ENCODE measurements at places on chromosomes 1 and 21.
A peak's percentile ranks its signal among the peaks of the same experiment; 100 is the strongest.

DNA sequence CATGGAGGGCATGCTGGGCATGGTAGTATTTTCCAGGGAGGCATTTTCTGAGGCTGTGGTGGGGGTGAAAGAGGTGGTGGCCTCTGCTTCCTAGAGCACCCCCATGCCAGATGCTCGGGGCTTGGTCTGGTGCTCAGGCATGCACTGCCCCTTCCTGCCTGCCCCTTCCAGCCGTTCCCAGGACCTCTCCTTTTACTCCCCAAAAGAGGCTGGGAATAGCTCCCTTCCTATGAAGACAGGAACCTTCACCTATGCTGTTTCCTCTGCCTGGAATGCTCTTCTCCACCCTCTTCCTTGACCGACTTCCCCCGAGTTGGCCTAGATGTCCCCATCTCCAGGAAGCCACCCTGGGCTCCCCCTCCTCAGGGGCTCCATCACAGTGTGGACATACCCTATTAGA lies 9.1 kb downstream of the EDN2 start:
- DNase-seq = no peak

GRCh38 chr1:109542657-109543056 lies 3.0 kb downstream of the GPR61 start:
- no peak for DNase-seq

GRCh38 chr1:162357681-162358266 lies 18.9 kb downstream of the SPATA46 start:
- DNase-seq = peak; percentile 57

DNA sequence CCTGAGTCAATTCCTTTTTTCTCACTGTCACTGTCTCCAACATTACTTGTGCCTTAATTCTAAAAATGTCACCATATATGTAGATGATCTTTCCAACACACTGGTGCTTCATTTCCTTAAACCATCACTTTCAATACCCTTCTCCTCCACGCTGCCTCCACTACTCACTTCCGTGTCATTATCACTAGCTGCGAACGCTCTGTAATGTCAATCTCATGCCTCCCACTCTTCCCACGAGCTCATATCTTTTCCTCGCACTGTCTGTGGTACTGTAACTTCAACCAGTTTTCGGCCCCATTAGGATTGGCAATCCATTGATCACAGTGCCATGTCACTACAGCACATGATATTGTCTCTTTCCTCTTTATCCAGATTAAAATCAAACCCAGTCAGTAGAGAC lies 61.6 kb downstream of the PLD5 start:
- DNase-seq = no peak

GRCh38 chr21:15423676-15424445 lies 305.9 kb upstream of the USP25 start:
- no peak for DNase-seq

GRCh38 chr1:219555031-219555692 lies 57.7 kb downstream of the ZC3H11B start:
- no peak for DNase-seq

- DNase-seq = no peak
Measured at GRCh38 chr1:228899421-228899956, 164.2 kb downstream of the RHOU start.

Data from NCI-H524 (cell line).